DMS53 (cell line): ENCODE measurements at places on chromosomes 13 and 19.

DNA sequence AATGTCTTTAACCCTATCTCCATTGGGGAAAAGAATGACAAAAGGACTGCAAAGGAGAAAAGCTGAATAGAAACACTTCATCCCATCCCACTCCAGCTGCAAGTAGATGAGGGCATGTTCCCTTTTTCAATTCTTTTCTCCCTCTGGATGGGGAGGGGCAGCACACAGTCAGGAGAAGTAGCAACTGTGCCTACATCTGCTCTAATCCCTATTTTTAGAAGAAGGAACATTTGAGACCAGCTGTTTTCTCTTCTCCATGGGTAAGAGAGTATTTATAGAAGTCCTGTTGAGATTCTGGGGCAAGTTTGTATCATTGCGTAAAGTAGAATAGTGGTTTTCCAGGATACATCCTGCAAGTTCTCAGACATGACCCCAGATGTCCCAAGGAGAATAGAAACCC is 9.3 kb upstream of the GTF3A start:
- DNase-seq = no peak

- no peak for DNase-seq
These were observed 21.7 kb downstream of the ZIC5 start for GRCh38 chr13:99949679-99950413.

- DNase-seq = no peak
These were observed 24.4 kb upstream of the LDLR start for GRCh38 chr19:11064831-11065303.

DNA sequence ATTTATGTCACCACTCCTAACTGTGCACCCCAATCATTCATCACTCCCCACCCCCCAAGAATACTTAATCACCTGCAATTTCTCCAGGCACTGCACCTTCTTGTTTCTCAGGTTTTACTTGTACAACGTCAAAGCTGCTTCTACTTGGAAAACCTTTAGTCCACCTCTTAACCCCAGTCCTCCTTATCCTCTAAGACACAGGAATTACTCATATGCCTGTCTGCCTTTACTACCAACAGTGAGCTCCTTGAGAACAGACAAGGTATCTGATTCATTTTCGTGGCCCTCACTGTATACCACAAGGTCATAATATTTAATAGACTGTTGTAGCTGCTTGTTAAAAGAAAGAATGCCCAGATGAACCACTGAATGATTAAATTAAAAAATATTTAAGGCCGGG is 21.0 kb upstream of the NDFIP2 start:
- DNase-seq = no peak

DNA sequence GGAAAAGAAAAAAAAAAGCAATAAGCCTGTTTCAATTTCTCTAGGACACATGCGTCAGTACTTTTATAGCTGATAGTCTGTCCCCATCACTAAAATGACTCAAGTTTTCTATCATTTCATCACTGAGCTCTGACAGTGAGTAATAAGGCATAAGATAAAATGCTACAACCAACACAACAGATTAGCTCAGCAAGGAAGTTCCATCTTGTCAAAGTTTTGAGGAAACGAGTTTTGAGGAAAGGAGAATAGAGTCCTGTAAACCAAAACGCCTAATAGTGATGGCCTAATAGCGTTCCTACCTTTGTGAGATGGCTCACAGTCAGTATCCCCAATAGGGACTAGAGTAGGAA is 145.1 kb downstream of the LACC1 start:
- DNase-seq = no peak

DNA sequence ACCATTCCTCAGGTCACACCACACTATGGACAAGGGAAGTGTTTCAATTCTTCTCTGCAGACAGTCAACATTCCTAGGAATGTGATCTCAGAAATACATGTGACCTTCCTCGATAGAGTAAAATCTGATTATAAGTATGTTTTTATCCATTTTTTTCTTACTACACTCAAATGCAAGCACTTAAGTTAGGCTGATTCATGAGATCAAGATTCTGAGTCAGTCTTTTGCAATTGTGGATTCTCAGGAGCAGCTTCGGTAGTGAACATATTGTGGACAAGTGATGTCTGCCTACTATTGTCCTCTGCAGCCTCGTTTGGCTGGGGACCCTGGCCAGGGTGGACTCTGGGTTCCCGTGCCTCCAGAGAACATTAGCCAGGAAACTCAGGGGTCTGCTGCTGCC is 3.2 kb downstream of the SERPINE3 start:
- DNase-seq = no peak

- no peak for DNase-seq
These were observed 18.3 kb downstream of the UBAC2 start for GRCh38 chr13:99218969-99219368.

GRCh38 chr19:42546831-42547500 is 18.7 kb upstream of the CEACAM1 start:
- DNase-seq = no peak

DNA sequence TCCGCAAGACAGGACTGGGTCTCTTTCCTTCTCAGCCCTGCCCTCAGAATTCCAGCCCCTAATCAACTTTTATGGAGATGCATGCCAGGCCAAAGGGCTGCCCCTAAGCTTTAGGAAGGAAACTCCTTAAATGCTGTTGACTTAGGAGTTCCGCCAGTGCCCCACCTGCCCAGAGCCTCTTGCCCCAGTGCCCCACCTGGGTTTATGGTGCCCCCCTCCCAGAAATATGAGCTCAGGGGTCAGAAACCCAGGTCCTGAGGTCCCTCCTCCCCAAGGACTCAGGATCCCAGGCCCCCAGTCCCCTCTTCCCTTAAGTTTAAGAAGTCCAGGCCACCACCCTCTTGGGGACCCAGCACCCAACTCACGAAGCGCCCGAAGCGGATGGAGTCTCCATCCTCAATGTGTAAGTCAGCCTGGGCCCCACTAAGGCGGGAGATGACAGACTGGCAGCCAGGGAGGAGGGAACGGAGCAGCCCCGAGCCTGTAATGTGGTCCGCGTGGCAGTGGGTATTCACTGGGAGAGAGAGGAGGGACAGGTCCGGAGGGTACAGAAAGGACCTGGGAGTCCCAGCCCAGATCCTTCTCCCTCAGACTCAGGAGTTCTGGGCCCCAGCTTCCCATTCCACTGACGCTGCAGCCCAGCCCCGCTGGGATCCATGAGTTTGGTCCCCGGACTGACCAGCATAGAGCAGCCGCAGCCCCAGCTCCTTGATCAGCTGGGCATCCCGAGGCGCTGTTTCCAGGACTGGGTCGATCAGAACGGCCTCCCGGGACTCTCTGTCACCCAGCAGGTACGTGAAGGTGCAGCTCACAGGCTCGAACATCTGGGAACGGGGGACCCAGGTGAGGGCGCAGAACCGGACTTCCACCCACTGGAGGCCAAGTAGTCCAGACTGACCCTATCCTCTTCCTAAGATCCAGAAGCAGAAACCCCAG is 897 bp downstream of the ETHE1 start:
- no peak for DNase-seq

DNA sequence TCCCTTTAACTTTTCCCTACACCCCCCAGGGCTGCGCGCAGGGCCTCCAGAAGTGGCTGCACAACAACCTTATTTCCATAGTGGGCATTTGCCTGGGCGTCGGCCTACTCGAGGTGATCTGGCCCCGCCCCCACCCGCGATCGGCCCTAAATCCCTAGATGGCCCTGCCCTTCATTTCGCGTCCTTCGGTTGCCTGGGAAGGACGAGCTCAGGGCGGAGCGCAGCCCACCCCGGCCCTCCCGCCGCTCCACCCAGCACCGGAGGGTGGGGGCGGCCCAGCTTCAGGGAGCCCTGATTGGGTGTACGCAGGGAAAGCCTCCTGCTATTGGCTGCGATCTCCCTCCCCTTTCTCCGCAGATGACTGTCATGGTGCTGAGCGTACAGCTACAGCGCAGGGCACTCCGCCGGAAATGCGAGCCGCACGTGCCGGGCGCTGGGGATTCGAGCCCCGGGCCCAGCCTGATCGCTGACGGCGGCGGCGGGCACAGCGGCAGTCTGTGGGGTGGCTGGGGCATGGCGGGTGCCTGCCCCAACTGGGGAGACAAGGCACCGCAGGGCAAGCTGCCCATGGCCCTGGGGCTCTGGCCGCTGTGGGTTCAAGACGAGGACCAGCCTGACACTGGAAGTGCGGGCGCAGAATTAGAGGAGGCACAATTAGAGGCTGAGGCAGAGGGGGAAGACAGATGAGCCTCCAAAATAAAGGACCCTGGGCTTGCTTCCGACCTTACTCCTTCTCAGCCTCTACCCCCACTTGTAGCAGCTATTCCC is 4.3 kb downstream of the CD37 start:
- DNase-seq = peak; percentile 87
